ENCODE measurements at places on chromosomes 3 and 15.

GRCh38 chr3:72597756-72598195, 250.5 kb downstream of the SHQ1 start:
- no peak for DNase-seq

GRCh38 chr3:53824795-53825194, 21.4 kb downstream of the CHDH start:
- DNase-seq, result no peak

GRCh38 chr3:25897019-25897418, 107.1 kb downstream of the OXSM start:
- DNase-seq, result no peak

DNA sequence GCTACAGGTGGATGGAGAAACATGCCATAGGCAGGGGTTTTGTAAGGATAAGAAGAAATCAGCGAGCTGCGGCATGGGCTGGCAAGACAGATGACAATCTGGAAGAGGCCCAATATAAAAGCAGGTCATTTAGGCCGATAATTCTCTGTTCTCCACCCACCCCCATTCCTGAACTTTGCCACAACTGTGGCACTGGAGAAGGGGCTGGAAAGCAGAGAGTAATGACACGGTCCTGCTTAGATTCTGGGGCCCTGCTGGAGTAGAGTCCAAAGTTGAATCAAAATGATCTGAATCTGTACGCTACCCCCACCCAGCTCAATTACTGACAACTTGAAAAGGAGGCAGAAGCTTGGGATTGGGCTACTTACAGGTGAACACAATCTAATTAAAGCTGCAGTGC, 18.4 kb upstream of the BUB1B start:
- DNase-seq, result no peak

DNA sequence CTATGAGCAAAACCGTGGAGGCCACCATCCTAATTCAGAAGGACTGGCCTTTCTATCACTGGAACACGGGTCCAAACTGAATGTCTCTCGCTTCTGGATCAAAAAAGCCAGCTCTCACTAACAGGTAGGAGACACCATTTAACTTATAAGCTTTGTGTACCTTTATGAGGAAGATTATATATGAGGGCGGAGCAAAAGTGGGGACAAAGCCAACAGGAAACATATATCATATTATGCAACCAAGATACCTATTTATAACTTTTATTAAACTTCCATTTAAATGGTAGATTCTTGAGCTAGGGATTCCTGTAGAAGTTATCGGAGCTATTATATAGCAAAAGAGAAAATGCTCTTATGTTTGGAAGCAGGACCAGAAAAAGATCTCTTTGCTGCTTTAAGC, 78.4 kb downstream of the IGF2BP2 start:
- no peak for DNase-seq

GRCh38 chr15:75203908-75204263, 2.2 kb downstream of the C15orf39 start:
- DNase-seq, result no peak

DNA sequence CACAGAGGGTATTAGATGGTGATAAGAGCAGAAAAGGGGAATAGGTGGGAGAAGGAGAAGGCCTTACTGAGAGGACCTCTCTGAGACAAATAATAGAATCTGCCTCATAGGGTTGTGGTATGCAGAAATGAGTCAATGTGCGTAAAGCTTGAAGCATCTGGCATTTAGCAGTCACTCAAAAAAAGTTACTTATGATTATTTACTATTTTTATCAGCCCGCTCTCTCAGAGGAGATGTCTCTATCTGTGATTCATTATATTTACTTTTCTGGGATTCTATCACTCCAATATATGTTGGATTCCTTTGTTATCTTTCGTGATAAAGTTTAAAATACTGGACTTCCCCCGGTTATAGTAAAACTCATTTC, 4.6 kb upstream of the TM4SF1 start:
- no peak for DNase-seq

- no peak for DNase-seq
Measured at GRCh38 chr3:107729686-107730085, 206.9 kb downstream of the BBX start.

GRCh38 chr3:141538568-141539240, 51.9 kb downstream of the RASA2 start:
- no peak for DNase-seq

GRCh38 chr15:36658898-36659639, 79.6 kb downstream of the CDIN1 start:
- DNase-seq, result no peak

DNA sequence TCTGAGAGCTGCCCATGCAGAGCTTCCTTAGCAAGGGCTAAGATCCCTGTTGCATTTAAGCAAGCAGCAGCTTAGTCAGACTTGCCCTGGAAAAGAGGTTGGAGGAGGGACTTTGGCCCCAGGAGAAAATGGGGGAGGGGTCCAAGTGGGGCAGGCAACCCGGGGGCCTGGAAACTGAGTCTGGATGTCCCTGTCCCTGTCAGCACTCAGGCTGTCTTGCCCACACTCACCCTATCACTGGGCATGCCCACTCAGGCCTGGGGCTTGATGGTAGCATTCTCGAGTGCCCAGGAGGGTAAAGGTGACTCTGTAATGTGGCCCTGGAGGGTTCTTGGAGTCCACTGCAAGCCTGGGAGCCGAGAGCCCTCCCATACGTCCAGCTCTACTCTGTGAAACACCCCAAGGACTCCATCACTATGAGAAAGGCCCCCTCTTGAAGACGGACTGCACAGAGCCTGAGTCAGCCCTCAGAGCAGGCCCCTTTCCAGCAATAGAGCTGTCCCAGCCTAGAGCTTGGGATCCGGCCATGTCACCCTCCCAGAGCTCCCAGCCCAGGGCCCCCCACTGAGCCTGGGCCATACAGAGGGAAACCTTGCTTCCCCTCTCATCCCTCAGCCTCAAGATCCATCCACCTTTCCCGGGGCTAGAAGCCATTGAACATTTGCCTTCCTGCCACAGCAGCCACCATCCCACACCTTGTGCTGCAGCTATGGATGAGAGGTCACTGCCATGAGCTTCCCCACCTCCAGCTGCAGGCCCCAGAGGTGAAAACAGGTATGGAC, 13.4 kb downstream of the MYL3 start:
- DNase-seq, result no peak

GRCh38 chr3:186849374-186849975, 7.0 kb downstream of the ADIPOQ start:
- DNase-seq, result no peak

DNA sequence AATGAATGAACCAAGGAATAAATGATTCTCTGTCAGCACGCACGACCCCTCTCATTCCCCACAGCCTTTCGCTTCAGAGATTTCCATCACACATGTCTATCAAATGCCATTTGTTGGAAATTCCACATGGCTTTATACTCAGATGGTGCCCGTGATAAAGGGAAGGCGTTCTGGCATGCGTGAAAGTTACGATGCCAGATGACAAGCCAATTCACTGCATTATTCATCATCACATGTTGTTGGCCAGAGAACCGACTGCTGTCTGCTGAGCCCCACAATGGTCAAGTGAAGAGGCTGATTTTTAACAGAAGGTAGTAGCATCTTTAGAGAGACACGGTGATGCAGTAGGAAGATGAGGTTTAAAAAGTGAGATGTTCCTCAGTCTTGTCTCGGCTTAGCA, 74.1 kb upstream of the FRMD4B start:
- no peak for DNase-seq

- DNase-seq, result no peak
Measured at GRCh38 chr3:16364323-16364722, 99.3 kb downstream of the OXNAD1 start.

DNA sequence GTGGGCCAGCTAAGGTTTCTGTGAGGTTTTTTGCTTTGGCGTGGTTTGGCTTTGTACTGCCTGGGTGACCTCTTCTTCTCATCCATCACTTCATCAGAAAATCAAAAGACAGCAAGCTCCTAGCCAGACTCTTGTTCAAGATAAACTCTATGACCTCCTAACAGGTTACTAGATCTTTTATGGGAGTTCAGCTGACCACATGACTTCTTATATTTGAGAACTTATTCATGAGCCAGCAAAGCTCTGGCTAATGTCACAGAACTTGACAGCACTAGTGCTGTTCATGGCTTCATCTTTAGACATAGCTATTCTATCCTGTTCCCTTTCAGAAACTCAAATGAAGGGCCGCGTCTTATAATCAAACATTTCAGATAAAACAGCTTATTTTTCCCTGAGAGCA, 527.1 kb upstream of the GOLIM4 start:
- DNase-seq, result no peak

GRCh38 chr3:103052236-103052830, 617.5 kb downstream of the ZPLD1 start:
- DNase-seq, result no peak

Measured in renal cortex interstitium (tissue), 15 donors.